Activated naive CD4-positive, alpha-beta T cell (primary cell): ENCODE measurements at places on chromosomes 1 and 21.

- no peak for DNase-seq
These were observed 10.5 kb downstream of the TBX15 start for GRCh38 chr1:118977600-118977999.

DNA sequence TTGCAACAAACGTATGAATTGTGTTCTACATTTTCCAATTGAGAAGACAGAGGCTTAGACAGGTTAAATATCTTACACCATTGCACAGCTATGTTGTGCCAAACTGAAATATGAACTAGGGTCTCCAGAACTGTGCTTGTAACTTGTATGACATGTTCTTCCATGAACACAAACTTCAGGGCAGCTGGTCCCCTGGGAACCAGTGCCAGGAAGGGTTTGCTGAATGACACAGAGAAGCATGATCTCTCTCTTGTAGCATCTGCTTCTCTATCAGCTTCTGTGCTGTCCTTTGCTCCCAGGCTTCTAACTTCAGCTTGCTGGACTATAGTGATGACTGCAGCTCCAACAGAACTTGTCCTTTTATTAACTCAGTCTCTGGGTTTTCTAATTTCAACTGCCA is 385.5 kb downstream of the SIPA1L2 start:
- no peak for DNase-seq

GRCh38 chr1:31617916-31618746 is 642 bp downstream of the HCRTR1 start:
- no peak for DNase-seq

DNA sequence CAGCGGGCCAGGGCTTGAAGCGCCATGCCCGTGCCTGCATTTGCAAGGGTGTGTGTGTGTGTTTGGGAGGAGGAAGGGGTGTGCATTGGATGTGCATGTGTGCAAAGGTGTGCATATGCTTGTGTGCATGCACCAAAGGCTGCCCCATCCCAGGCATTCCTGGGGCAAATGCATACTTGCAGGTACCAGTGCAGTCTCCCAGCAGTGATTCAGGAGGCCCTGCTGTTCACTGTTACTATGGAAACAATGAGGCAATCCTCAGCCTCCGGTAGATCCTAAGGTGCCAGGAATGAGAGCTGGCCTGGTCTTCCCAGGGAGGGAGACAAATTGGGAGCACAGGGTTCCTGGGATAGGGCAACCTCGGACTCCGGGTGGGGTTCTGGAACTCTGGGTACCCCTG is 7.5 kb upstream of the FNDC5 start:
- no peak for DNase-seq

DNA sequence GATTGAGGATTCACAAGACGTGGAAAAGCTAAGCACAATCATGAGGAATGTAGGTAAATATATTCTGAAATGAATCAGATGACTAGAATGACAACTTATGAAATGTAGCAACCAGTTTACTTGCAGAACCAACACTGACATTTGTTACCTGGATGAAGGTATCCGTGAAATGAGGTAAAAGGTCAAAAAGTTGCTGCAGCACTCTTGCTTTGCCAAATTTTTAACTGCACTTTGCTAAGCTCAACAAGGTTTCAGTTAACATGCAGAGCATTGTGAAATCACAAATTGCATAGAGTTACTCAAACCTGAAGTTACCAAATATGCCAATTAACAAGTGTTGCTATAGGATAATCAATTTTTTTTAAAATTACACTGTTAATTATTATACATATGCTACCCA is 1280.1 kb downstream of the KCNT2 start:
- no peak for DNase-seq

DNA sequence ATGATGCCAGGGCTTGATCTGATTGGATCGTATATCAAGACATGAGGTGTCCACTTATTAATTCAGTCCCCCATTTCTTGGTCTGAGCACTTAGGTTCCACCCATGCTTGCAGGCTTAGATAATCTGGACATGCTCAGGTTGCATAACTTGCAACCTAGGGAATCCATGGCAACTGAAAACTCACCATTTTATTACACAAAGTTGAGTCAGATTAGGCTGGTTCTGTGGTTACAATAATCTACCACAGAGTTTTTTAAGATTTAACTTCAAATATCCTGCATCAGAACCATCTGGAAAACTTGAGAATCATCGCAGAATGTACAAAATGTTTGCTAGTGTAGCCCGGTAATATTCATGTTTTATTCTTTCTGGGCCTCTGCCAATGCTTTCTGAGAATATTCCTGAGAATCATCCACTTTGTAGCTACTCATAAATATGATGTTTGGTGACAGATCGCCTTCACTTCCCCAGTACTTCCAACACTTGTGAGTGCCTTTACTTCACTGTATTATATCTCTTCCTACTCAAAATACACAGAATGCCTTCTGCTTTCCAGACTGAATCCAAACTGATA is 707.2 kb upstream of the ADAMTS5 start:
- DNase-seq = no peak

- DNase-seq = no peak
These were observed 18.8 kb downstream of the PTPRC start for GRCh38 chr1:198657550-198658064.

GRCh38 chr1:93348104-93348728 is 2.5 kb downstream of the DR1 start:
- DNase-seq = no peak

GRCh38 chr21:41521489-41522027 is 13.6 kb upstream of the TMPRSS2 start:
- DNase-seq = no peak
